Breast epithelium (tissue), 4 donors: ENCODE measurements at places on chromosomes 7 and 10. TPM values are rescaled to one million over a fixed set of nuclear protein-coding genes. Genes with fewer than 3 reads are reported as not detected.

DNA sequence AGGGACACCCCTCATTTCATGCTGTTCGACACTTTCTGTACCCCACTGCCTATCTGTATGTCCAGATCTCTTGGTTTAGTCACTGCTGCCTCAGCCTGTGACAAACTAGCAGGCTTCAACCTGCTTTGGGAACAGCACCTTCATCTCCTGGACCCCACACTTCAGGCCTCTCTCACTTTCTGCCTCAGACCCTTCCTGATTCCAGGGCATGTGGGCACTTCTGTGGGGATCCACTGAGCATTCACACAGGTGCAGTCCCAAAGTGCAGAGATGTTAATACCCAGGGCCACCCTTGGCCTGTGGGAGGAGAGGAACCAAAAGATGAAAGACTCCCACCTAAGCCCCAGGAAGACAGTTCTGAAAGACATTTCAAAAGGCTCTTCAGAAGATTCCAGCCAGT is 29.4 kb upstream of the C10orf71 start:
- DNase-seq: no peak

GRCh38 chr7:101319401-101319800 is 2.2 kb downstream of the IFT22 start:
- DNase-seq: no peak

GRCh38 chr10:73730153-73730906 is 13.8 kb upstream of the SEC24C start:
- peak; percentile 80 for DNase-seq

DNA sequence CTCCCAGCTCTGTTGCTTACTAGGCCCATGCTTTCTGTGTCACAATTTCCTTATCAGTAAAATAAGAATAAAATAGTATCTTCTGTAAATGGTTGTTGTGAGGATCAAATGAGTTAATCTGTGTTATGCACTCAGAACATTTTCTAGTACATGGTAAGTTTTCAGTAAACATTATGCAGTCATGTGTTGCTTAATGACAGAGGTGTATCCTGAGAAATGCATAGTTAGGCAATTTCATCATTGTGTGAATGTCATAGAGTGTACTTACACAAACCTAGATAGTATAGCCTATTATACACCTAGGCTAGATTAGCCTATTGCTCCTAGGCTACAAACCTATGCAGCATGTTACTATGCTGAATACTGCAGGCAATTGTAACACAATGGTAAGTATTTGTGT is 4.4 kb downstream of the PTTG1IP2 start:
- no peak for DNase-seq

GRCh38 chr10:43825421-43825820 is 176.7 kb upstream of the ZNF32 start:
- DNase-seq: no peak

- no peak for DNase-seq
Measured at GRCh38 chr7:116863936-116864500, 1.6 kb downstream of the CAPZA2 start.

DNA sequence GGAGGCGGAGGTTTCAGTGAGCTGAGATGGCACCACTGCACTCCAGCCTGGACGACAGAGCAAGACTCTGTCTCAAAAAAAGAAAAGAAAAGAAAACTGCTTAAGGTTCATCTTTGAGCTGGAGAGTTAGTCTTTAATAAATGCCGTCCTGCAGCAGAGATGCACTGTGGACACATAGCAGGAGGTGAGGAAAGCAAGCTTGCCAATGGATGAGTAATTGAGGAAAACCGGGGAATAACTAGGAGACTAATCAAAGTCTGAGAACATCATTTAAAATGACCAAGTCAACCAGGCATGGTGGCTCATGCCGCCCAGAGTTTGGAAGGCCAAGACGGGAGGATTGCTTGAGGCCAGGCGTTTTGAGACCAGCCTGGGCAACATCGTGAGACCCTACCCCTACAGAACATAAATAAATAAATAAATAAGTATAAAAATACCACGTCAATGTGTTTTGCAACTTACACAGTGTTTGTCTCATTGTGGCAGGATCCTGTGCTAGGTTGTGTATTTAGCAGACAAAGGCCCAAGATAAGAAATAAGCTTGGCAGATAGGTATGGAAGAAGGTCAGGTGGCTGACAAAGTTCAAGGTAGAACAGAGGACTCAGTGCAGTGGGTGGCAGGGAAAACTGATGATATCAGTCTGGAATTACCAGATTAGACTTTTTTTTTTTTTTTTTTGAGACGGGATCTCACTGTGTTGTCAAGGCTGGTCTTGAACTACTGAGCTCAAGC is 115.7 kb upstream of the KMT2C start:
- DNase-seq: no peak

- DNase-seq: no peak
Measured at GRCh38 chr7:101315336-101315735, 6.3 kb downstream of the IFT22 start.

DNA sequence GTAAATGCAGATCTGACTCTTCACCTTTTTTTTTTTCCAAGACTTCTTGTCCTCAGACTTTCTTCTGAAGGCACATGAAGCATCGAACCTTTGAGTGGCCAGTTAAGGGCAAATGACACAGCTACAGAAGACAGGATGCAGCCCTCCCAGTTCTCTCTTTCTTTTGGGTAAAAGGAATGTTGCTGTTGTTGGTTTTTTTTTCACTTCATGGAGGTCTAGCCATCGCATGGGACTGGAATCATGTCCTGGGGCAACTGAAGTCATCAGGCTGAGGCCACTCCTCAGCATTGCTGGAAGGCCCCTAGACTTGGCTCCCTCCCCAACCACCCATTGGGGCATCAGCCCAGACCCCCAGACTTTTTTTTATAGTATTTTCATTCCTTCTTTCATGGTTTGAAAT is 896.5 kb downstream of the SORCS1 start:
- DNase-seq: no peak

DNA sequence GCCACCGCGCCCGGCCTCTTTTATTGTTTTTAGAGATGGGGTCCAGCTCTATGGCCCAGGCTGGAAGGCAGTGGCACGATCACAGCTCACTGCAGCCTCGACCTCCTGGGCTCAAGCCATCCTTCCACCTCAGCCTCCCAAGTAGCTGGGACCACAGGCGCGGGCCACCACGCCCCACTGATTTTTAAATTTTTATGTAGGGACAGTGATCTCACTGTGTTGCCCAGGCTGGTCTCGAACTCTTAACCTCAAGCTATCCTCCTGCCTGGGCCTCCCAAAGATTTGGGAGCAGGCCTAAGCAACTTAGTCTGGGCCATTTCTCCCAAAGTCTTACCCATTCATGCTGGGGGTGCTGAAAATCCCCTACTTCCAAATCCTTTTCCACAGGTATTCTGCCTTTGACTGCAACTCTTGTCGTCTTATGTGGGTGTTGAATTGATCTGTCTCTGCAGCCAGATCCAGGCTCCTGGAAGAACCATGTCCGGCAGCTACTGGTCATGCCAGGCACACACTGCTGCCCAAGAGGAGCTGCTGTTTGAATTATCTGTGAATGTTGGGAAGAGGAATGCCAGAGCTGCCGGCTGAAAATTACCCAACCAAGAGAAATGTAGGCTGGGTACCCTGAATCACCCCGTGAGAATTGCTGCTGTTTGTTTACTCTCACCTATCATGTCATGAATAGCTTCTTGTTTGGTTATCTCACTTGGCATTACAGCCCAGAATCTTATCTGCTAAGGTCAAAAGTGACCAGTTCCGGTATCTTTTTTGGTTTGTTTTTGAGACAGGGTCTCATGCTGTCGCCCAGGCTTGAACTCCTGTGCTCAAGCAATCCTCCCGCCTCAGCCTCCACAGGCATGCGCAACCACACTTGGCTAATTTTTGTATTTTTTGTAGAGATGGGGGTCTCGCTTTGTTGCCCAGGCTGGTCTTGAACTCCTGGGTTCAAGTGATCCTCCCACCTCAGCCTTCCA is 1.1 kb downstream of the ZDHHC4 start:
- DNase-seq: no peak

DNA sequence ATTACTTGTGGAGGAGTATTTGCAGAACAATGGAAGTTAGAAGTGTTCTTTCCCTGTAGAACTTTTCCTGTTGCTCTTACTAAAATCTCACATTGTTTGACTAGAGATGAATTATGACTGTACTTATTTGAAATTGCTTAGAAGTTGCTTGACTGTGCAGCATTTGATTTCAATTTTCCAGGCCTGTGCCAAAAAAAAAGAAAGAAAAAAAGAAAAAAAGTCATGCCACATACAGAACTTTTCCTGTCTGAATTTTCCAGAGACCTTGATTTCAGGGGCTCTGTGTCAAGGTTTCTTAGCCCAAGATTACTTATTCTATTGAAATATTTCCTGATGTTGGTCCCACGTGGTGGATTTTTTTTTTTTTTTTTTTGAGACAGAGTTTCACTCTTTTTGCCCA is 3.5 kb upstream of the FAM171A1 start:
- DNase-seq: no peak

- no peak for DNase-seq
Measured at GRCh38 chr10:129307141-129307540, 159.9 kb upstream of the MGMT start.

IDI2 gene
- total RNA-seq: not detected

EN2 gene
- not detected for total RNA-seq

STX1A gene
- total RNA-seq: 9.5 TPM

SPDYE2 gene
- total RNA-seq: not detected

BAIAP2L1 gene
- total RNA-seq: 8.5 TPM

MTG1 gene
- total RNA-seq: 37.0 TPM
